HFFc6 (cell line): ENCODE measurements at places on chromosomes 3 and 15. TPM values are rescaled to one million over a fixed set of nuclear protein-coding genes. Genes with fewer than 3 reads are reported as not detected.

DNA sequence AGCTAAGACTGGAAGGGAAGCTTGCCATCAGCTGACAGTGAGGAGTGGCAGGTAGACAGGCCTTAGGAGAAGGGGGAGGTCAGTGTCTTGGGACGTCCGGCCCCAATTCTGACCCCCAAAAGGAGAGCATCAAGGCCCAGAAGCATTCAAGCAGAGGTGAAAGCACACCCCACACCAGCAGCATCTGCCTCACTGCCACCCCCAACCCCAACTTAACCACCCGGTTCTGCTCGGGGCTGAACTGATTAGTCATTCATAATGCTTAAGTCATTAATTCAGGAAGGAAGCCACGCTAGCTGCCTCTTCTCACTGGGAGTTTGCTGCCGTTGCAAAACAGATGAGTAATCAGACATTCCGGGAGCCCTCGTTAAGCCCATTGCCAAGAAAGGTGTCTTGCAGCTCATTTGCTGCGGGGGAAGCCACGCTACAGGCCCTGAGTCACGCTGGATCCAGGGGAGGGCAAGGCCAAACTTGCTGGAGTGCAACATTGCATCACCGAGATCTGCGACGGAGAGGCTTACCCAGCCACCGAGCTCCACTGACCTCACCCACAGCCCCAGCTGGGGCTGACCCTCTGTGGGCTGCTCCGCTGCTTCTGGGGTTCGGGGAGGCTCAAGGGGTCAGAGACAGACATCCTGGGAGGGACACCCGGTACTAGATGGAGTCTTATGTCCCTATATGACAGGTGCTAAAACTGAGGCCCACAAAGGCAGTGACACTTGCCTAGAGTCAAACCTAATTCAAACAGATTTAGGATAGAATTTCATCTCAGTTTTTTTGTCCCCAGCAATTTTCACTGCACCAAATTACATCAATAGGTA lies 46.4 kb upstream of the HES1 start:
- peak; percentile 98 for DNase-seq

GRCh38 chr3:132593241-132593946 lies 3.7 kb upstream of the ACKR4 start:
- DNase-seq: no peak

DNA sequence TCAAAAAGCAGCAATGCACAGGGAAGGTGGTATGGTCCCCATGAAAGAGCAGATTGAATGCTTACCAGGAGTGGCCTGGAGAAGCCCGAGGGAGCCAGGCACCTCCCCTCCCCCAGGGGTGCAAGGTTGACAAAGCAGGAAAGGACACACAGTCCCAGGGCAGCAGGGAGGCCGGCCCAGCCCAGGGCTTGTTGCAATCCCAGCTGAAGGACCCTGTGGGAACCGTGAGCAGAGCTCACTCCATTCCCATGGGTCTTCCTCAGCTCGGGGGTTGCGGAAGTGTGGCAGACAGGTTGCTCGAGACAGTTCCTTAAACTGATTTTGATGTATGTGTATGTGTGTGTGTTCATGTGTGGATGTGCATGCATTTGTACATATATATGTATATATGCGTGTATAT lies 15.8 kb downstream of the UROC1 start:
- no peak for DNase-seq

DNA sequence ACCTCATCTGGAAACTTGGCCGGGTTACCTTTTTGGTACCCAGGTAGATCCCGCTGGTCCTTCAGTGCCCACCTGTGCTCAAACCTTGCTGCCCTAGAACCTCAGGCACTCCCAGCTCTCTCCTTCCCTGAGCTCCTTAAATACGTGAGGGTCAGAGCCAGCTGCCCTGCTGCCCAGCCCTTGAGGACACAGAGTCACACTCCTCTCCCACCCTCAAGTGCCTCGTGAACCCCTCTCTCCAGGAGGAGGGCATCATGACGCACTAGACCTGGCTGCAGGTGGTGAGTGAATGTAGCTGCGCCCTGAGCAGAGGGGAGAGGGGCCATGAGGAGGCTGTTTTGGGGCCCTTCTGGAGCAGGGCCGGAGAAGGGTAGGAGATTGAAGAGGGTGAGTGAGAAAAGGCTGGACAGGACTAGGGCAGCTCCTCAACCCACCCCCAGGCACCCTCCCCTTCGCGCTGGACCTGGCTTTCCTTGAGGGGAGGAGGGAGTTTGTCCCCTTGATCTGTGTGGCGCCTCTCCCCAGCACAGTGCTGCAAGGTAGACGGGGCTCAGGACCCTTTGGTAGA lies 941 bp downstream of the SLC12A8 start:
- DNase-seq: no peak

GRCh38 chr15:42154212-42154941 lies 2.1 kb downstream of the PLA2G4F start:
- DNase-seq: no peak

The SCAANT1 gene
- not detected in 3 replicates for total RNA-seq

The KY gene
- total RNA-seq: 0.11 TPM in 1 of 3 replicates, not detected in the others

The SLC51B gene
- total RNA-seq: not detected in 3 replicates
